A549 (cell line): ENCODE measurements at places on chromosomes 3 and 15.
A peak's percentile ranks its signal among the peaks of the same experiment; 100 is the strongest.

DNA sequence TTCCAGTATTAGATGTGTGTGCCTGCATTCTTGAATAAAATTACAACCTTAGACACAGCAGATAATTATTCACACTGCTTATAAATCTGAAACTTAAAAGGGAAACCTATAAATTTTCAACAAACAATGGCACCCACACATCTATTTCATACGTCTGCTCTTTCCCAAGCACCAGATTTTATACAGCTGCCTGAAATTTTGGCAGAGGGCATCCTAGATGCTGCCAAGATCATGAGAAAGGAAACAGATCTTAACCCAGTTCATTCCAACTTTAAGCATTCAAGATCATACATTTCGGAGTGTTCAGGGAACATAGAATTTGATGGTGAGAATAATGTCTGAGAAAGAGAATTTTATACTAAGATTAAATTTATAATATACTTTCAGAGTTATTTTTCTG lies 53.1 kb downstream of the CLDN1 start:
- no peak for DNase-seq

DNA sequence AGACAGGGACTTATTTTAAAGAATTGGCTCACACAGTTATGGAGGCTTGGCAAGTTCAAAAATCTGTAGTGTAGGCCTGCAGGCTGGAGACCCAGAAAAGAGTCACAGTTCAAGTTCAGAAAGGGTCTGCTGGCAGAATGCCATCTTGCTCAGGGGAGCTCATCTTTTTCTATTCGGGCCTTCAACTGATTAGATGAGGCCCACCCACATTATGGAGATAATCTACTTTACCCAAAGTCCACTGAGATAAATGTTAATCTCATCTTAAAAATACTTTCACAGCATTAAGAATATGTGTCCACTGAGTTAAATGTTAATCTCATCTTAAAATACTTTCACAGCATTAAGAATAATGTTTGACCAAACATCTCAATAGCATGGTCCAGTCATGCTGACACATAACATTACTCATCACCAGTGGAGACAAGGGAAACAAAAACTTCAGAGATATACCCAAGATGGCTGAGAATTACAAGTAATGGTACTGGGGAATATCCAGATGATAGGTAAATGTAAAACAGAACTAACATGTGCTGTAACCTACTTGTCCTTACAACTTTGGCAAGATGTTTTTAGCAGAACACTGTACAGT lies 74.3 kb upstream of the STAC start:
- no peak for DNase-seq

DNA sequence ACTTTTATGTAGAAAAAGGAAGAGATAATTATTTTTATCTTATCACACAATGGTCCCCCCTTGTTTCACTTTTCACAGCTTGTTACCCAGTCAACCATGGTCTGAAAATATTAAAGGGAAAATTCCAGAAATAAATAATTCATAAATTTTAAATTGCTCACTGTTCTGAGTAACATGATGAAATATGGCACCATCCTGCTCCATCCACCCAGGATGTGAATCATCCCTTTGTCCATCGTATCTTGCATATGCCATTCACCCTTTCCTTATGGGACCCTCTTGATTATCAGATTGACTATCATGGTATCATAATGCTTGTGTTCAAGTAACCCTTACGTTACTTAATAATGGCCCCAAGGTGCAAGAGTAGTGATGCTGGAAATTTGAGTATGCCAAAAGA lies 43.7 kb downstream of the ANKRD28 start:
- DNase-seq = peak; percentile 47

GRCh38 chr3:52317208-52318000 lies 1.3 kb downstream of the DNAH1 start:
- DNase-seq = no peak

GRCh38 chr3:34258271-34258998 lies 460.0 kb downstream of the PDCD6IP start:
- no peak for DNase-seq

- DNase-seq = no peak
Observed at GRCh38 chr15:89385596-89386331, 51.1 kb upstream of the POLG start.

GRCh38 chr15:58355382-58355971 lies 76.3 kb upstream of the LIPC start:
- DNase-seq = no peak

DNA sequence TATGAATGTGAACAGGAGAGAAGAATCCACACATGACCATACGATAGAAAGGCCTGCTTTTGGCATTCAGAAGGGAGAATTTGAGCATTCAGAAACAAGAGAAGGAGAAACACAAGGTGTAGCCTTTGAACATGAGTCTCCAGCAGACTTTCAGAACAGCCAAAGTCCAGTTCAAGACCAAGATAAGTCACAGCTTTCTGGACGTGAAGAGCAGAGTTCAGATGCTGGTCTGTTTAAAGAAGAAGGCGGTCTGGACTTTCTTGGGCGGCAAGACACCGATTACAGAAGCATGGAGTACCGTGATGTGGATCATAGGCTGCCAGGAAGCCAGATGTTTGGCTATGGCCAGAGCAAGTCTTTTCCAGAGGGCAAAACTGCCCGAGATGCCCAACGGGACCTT lies 28.4 kb downstream of the RBM6 start:
- no peak for DNase-seq
